Cerebellar nuclear complex (tissue), 1 donor: ENCODE measurements at places on chromosomes 1 and 21.

GRCh38 chr21:43373362-43374227, 53.3 kb downstream of the SIK1 start:
- DNase-seq: no peak

DNA sequence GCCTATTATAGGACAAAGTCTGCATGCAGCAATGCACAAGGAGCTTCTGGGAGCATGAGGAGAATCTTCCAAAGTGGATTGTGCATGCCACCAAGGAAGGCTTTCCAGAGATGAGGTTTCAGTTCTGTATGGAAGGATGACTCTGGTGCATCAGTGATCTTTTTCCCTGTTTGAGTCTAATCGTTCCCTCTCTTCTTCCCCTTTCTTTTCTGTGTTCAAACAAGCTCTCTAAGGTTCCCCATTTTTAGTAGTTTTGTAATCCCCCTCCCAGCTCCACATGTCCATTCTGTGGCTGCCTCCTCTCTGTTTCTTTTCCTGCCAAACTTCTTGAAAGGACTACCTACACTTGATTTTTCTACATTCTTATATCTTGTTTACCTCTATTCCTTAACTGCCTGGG, 43.3 kb upstream of the USP25 start:
- DNase-seq: no peak

- no peak for DNase-seq
Observed at GRCh38 chr1:198024782-198025181, 107.6 kb downstream of the LHX9 start.

GRCh38 chr1:40817791-40818263, 34.2 kb downstream of the KCNQ4 start:
- DNase-seq: no peak

DNA sequence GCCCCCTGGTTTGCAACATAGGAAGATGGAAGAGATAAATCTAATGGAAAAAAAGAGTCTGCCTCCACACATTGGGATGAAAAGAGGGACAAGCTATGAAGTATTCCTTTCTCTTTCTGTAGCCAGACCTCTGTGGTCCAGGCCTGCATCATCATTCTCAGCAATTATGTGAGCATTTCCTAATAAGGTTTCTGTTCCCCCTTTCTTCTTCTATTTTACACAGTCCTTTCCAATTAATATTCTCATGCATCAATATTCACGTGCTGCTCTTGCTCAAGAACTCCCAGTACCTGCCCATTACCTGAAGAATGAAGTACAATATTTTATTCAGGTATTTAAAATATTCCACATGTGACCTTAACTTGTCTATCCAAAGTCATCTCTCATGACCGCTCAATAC, 8.2 kb upstream of the SLC30A1 start:
- DNase-seq: no peak

DNA sequence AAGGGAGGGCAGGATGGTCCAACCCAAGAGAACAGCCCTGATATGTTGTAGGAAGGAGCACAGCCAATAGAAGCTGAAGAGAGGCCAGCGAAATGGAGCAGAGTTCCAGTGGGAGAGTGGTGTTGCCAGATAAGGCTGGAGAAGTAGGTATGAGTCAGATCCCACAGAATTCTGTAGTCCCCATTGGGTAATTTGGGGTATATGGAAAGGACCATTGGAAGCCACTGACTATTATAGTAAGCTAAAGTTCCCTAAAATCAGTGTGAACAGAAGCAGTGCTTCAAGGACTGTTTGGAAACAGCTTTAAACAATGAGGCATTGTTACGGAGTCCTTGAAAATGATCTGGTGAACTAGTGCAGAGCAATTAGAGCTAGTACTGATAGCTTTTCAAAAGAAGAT, 63.0 kb downstream of the DISP1 start:
- no peak for DNase-seq

DNA sequence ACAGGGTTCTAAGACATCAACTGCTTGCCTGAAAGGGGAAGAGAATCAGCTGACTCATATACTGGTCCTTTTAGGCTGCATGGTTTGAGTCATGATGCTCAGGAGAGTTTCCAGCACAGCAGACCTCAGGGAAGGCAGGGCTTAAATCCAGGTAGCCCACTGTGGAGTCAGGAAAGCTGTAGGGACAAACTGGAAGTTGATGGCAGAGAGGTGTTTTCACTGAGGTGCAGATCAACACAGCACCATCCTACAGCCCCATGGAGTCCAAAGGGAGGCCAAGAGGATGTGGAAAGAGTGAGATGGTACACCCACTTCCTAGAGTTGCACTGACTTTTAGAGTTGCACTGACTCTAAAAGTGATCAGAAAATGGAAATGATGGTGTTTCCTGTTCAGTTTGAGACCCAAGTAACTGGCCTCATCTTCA, 252.4 kb upstream of the DUSP10 start:
- DNase-seq: no peak

DNA sequence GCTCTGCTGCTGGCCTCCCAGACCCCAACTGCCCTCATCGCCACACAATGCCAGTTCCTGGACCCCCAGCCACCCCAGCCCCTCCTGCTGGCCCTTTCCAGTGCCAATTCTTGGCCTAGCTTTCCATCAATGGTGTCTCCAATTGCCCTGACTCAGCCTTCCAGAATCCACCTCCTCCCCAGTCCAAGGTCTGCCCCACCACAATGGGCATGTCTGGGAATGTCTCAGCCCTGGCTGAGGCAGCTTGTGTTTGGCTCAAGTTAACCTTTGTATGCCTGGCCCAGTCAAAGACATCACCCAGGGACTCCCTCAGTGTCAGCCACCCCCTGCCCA, 16.4 kb downstream of the ALDH4A1 start:
- no peak for DNase-seq
